ENCODE measurements at places on chromosomes 3 and 15.
A peak's percentile ranks its signal among the peaks of the same experiment; 100 is the strongest.

DNA sequence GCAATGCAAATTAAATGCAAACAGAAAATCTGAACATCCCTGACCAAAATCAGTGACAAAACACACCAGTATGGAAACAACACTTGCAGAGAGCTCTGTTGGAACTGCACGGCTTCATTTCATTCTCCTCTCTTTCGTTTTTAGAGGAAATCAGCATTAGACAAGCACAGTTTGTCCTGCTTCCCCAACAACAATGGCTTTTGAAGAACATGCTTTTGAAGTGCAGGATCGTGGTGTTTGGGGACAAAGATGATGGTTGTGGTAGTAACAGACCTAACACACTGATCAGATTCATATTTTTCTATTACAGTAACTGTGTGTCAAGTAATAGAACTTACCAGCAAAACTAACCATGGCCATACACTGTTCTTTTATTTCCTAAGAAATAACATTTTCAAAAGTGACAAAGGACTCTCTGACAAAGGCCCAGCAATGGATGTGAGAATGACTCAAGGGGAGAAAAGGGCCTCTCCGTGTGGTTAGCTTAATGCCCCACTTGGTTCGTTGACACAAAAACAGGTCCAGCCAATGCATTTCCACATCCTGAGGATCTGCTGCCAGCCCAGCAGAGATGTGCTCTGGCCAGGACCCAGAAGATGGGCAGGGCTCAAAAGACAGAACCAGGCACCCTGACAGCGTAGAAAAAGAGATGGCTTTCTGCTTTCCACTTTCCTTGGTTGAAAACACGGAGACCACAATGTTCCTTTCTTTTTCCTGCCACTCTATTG lies 84.1 kb downstream of the CCNL1 start:
- peak; percentile 58 for DNase-seq

GRCh38 chr3:101203411-101203810 lies 117.0 kb downstream of the IMPG2 start:
- no peak for DNase-seq

DNA sequence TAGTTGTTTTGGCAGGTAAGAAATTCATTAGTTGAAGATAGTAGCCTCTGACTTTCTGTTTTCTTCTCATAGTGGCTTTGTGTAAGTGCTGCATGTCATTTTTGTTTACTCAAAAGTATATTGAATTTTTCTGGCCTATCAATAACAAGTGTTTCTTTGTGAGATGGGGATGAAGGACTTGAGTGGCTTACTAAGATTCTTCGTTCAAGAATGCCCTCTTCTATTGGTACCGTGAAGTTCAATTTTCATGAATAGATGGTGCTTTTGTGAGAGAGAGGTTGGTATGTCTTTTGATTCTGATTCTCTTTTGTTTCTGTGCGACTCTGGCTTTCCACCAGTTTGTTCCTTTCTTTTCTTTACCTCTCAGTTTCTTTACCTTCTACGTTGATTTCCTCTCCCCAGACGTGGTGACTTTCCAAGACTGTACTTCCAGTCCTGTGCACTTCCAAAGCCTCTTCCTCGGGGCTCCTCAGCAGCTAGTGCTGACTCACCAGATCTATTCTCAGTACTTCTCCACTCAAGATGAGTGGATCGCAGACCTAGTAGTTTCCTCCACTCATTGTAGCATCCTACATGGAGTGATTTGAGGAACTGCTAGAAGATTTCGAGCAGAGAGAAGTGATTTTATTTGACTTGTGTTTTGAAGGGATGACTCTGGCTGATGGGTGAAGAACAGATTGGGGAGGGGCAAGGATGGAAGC lies 82.0 kb upstream of the EPHB3 start:
- DNase-seq = no peak

- DNase-seq = no peak
Observed at GRCh38 chr3:71366988-71367604, 216.4 kb downstream of the FOXP1 start.

DNA sequence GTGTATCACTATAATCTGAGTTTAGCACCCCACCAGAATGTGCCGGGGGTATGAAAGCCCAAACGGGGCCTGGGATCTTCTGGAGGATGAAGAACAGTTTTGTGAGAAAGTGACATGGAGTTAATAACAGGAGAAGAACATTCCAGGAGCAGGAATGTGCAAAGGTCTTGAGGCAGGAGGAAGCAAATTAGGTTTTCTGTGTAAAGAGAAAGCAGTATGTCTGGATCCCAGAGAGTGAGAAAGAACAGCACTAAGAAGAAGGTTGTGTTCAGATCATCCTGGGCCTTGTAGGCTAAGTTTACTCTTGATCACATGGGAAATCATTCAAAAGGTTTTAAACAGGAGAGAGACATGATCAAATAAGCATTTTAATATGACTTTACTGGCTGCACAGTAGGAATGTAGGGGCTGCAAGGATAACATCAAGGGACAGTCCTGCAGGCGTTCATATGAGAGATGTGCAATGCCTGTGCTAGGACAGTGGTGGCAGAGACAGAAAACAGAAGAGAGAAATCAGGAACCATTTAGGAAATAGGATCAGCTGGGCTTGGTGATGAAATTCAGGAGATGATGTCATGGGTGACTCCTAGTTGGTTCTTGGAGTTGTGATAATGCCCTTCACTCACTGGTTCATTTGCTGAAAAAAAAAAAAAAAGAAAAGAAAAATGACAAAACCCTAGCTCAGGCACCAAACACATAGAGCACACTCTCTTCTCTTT lies 113.5 kb downstream of the TNIK start:
- DNase-seq = no peak

- DNase-seq = no peak
Observed at GRCh38 chr15:83516935-83517334, 69.8 kb downstream of the SH3GL3 start.

DNA sequence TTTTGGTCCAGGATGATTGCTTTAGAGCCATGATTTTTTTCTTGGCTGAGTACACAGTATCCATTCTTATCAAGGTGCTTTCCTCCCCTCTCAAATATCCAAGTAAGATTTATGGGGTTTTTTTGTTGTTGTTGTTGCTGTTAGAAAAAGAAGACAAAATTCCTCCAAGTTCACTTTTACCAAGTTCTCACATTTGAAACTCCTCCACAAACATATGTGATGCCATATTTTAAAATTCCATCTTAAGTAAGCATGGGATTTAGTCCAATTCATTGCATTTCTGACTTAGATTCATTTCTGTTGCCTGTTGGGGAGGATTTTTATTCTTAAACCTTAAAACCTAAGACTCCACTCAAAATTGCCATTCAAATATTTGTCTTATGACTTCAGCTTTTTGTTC lies 128.6 kb upstream of the SPATA12 start:
- no peak for DNase-seq

All from activated CD4-positive, alpha-beta T cell treated with anti-CD3 and anti-CD28 coated beads, Interleukin-10, Interleukin-2, amounts not matched to agents 100 ng/mL and 50 ng/mL, durations not matched to agents 16 hours and 8 hours (primary cell).